Effector CD8-positive, alpha-beta T cell (primary cell): ENCODE measurements at places on chromosomes 6 and 20.

- no peak for DNase-seq
These were observed 4.8 kb downstream of the SOX18 start for GRCh38 chr20:64044484-64045247.

- DNase-seq: no peak
These were observed 488.4 kb downstream of the PREX1 start for GRCh38 chr20:48339190-48339985.

DNA sequence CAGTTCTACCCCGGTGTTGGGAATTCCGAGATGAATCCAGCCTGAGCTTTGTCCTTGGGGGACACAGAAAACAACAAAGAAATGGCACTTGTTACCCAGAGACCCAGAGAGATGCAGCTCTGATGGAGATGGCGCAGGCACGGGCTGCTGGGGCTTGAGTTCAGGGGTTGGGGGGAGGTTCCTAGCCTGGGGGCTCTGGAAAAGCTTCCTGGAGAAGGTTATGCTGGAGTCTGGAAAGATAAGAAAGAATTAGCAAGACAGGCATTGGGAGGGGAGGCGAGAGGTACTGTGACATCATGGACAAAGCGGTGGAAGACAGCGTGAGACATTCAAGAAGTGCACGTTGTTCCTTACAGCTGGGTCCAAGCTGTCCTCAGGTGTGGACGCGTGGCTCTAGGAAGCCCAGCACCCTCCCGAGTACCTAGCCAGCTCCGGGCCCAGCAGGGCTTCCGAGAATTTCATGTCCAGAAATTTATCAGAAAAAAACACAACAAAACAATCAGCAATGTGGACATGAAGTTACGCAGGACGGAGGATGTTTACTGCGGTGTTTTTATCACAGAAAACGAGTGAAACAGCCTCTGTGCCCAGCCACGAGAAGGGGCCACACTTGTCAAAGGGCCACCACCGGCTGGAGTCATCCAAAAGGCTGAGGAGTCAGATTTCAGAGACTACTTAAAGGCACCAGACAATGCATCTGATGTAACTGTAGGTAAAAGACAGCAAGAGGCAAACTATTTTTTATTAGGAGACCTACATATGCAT, 39.5 kb downstream of the C20orf203 start:
- DNase-seq: no peak

DNA sequence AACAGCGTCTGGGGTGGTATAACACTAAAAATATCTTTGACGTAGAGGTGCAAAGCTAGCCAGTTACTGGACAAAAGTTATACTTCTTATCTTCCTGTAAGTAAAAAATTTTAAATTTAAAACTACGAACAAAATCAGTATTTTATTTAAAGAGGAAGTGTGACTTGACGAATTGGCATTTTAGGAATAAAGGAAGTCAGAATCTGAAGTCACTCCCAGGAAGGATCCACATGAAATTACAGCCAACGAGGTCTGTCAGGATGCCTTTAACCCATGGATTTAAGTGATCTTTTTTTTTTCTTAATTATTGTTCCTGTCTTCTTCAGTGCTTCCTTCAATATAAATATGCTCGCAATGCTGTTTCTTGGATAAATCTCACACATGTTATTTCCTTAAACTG, 27.2 kb upstream of the SNX9 start:
- DNase-seq: no peak

DNA sequence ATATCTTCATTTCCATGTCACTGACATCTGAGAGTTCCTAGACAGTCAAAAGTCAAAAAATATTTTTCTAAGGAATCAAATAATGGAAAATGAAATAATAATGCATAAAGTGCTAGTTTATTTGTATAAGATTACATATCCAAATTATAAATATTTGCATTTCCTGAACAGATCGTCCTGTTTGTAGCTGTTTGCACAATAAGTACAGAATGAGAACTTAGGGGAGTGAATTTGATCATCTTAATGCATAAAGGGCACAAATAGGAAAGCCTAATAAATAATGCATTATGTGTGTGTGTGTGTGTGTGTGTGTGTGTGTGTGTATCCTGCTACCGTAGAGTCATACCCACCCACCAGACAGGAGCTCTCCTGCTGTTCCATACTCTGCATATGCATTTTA, 521.0 kb upstream of the EPHA7 start:
- no peak for DNase-seq

- DNase-seq: no peak
These were observed 10.6 kb downstream of the NOL4L start for GRCh38 chr20:32574296-32575226.

- DNase-seq: no peak
These were observed 14.0 kb downstream of the SPATS1 start for GRCh38 chr6:44356487-44356886.

GRCh38 chr20:3846378-3846739, 275 bp upstream of the MAVS start:
- DNase-seq: no peak

DNA sequence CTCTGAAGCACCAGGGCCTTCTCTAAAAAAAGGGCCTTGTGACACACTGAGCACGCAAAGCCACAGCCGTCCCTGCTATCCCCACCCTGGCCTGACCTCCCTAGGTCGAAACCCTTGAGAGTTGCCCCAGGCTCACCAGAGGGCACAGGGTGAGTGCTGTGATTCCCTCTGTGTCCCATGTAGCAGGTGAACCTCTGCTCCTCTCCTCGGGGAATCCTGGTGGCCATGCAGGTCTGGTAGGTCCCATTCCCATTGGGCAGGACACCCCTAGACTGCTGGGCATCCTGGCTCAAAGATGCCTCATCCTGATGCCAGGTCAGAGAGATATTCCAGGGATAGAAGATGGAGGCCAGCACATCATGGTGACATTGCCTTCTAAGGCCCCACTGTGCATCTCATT, 20.9 kb downstream of the HLA-F start:
- DNase-seq: no peak

DNA sequence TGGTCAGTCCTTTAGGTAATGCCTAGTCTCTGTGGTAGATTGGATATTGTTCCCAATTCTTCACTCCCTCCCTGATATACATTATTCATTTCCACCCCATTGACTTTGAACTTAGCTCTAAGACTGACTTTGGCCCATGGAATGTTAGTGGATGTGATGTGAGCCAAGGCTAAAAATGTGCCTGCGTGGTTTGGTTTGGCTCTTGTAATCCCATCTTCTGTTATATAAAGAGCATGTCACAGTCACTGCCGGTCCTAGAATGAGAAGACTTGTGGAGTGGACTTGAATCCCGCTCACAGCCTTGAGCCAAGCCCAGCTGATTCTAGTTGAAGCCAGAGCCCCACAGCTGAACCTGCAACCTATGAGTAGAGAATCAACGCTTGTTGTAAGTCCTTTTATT, 23.6 kb upstream of the DNAAF9 start:
- DNase-seq: no peak

- no peak for DNase-seq
These were observed 102.2 kb upstream of the KCNG1 start for GRCh38 chr20:51125105-51125504.

DNA sequence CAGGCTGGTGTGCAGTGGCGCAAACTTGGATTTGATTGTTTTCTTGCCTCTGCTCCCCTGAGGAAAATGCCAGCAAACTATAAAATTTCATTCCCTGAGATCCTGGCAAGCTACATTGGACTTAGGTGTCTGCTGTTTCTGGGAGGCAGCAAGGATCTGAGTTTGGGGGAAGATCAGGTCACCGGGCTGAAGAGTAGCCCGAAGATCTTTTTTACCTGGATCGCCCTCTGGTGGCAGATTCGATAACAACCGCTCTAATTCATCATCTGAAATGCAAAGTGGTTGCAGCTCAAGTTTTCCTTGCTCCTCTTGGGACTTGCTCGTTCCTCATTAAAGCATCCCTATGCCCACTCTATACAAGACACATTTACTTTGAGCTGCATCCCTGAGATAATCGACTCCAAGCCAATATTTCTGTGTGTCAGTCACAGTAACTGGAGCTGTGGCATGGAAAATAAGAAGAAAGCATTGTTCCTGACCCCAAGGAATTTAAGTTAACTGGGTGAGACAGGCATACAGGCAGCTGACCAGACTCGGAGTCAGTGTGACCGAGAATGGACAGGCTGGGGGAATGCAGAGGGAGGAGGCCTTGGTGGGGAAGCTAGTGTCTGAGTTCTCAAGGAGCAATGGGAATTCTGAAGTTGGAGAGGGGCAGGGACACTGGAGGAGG, 131.8 kb upstream of the PROKR2 start:
- DNase-seq: peak; percentile 3

- DNase-seq: no peak
These were observed 167.1 kb downstream of the PHF3 start for GRCh38 chr6:63802606-63803206.

DNA sequence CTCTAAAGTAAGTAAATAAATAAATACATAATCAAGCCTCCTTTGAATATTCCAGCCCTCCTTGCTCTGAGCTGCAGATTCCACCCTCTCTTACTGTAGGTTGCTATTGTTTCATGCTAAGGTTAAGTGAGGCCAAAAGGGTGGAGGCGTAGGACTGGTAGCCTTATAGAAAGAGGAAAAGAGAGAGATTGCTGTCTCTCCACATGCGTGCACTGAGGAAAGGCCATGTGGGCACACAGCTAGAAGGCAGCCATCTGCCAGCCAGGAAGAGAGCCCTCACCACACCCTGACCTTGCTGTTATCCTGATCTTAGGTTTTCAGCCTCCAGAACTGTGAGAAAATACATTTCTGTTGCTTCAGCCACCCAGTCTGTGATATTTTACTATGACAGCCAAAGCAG, 87.4 kb upstream of the SHLD1 start:
- DNase-seq: no peak

DNA sequence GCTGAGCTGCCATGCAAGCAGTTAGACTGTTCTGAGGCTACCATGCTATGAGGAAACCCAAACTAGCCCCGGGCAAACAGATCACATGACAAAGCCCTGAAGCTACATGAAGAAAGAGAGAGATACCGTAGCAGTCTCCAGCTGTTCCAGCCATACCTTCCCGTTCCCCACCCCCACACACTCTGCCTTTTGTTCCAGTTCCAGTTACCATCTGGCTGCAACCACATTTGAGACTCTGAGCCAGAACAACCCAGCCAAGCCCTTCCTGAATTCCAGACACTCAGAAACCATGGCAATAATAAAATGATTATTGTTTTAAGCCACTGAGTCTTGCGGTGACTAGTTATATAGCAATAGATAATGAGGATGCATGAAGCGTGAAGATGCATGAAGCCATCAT, 28.3 kb downstream of the RIN2 start:
- no peak for DNase-seq

GRCh38 chr6:15143086-15143485, 102.8 kb upstream of the JARID2 start:
- no peak for DNase-seq

DNA sequence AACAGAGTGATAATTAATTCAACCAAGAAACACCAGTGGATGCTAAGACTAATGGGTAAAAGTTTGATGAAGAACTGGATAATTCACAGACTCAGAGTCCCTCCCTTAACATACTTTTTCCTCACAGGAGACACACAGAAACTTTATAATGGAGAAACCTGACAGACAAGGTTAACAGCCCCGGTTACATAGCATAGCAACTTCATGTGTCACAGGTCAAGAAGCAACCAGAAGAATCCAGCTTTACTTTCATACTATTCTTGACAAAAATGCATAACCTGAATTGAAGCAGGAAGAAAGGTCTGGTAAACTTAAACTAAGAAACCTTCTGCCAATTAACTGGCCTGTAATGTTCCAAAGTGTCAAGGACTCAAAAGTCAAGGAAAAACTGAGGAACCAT, 375.9 kb downstream of the RNF144B start:
- DNase-seq: no peak

GRCh38 chr6:84150705-84151104, 76.7 kb downstream of the CEP162 start:
- no peak for DNase-seq

DNA sequence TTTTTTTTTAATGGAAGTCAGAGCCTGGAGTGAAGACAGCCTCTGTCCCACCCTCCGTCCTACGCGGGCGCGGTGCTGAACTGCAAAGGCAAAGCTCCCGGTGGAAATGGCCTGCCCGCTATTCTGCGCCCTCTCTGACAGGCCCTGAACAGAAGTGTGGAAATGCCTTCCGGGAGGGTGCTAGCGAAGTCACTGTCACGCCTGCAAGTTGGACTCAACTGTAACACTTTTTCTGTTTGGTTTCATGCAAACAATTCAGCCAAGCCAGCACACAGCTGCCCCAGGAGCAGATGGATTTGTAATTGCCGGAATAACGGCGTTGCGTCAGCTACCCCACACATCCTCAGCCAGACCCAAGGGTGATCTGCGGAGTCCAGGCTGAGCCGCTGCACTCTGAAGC, 107.6 kb downstream of the PSMB1 start:
- no peak for DNase-seq

DNA sequence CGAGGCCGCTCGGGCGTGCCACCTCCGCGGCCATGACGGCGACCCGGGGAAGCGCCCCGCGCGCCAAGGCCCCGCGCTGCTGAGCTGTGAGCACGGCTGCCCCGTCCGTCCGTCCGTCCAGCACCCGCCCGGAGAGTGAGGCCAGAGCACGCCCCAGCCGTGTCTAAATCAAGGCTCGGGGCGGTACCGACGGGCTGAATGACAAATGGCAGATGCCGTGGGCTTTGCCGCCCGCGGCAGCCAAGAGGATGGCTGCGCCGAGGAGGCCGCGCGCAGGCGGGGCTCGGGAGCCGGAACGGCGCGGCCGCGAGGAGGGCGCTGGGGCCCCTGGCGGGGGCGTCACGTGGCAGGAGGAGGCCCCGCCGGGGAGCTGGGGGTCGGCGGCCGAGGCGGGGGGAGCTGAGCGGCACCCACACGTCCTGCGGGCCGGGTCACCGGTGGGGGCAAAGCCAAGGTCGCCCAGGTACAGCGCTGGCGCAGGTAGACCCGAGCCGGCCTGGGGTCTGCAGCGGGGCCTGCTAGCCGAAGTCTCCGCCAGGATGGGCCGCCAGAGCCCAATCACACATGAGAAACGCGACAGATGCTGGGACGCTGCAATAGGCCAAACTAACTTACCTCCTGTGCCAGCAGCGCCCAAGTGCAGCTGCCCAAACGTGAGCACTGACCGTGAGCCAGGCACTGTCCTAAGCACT, at the start of gene PLAGL1:
Gene PLAGL1, minus strand, starts transcription at position 140 of the 692 bp plus-strand sequence. CDS start 60,123 bp downstream, outside the sequence.
- no peak for DNase-seq

DNA sequence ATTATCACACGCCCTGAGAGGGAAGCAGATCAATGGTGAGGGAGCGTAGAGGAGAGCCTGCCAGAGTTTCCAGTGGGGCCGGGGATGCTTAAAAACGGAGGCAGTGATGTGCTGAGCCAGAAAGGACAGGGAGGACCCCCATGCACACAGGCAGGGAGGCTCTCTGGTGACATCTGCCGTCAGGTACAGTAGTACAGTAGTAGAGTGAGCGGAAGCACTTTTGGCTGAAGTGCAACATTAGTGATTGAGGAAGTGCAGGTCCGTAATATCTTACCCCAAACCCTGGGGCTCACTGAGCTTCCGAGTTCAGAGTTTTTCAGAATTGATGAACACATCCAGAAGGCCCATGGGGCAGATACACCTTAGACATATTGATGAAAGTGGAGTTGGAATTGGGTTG, 42.1 kb downstream of the GFRA4 start:
- no peak for DNase-seq

GRCh38 chr6:105492706-105493673, 90.1 kb upstream of the PREP start:
- DNase-seq: no peak

DNA sequence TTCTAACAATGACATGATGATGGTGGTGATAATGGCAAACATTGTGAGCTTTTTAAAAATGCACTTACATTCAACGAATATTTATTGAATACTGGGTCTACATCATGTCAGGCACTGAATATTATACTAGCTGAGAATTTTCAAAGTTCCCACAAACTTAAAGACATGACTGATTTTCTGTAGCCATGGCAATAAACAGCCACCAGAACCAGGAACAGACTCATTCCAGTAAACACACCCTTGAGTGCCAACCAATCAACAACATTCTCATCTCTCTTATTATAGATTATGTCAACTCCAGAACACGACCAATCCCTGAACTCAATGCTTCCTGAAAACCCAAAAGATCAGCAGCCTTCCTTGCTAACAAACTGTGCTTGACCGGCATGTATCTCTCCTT, 212.4 kb upstream of the RUNX2 start:
- no peak for DNase-seq
